ENCODE measurements at places on chromosomes 2 and 18.

- DNase-seq: no peak
Measured at GRCh38 chr2:206383669-206384068, 59.7 kb upstream of the ADAM23 start.

- DNase-seq: no peak
Measured at GRCh38 chr2:86695053-86695691, 24.9 kb upstream of the RMND5A start.

DNA sequence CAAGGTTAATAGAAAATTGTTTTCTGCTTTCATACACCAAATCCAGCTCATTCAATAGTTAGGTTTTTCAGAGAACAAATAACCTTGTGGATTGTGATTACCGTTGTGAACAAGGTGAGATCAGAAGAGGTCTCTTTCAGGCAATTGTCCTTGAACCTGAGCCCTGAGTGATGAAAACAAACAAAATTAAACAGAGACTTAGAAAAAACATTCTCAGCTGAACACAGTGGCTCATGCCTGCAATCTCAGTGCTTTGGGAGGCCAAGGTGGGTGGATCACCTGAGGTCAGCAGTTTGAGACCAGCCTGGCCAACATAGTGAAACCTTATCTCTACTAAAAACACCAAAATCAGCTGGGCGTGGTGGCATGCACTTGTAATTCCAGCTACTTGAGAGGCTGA lies 68.1 kb downstream of the HNMT start:
- no peak for DNase-seq

GRCh38 chr2:37849911-37850310 lies 75.2 kb upstream of the RMDN2 start:
- DNase-seq: no peak

GRCh38 chr2:224669449-224669848 lies 46.7 kb downstream of the CCDC195 start:
- DNase-seq: no peak

DNA sequence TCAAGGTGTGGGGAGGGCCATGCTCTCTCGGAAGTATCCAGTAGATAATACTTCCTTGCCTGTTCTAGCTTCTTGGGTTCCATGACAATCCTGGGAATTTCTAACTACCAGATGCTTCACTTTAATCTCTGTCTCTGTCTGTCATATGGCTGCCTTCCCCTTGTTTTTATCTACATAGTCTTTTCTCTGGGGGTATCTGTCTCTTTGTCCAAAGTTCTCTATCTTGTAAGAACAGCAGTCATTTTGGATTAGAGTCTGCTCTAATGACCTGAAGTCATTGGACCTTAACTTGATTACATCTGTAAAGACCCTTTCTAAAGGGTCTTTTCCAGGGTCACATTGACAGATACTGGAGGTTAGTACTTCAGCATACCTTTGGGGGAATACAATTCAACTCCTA lies 11.4 kb upstream of the EPB41L5 start:
- no peak for DNase-seq

- DNase-seq: no peak
Measured at GRCh38 chr18:62634458-62634857, 80.9 kb upstream of the PHLPP1 start.

DNA sequence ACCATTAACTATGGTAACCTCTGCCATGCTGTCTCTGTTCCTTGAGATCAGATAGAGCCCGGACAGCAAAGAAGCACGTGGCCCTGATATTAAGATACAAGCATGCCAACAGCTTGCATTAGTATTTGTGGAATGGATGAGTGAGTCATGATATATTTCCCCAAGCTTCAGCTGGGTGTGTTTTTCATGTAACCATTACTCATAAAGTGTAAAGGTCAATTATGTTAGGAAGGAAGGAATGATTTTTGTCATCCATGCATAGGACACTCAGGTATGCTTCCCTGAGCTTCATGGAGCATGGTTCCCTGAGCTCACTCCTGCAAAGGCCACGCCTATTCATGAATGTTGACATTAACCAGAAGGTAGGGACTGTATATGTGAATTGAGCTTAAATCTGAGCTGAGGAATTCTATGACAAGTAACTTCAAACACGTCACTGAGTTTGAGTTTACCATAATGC lies 74.6 kb downstream of the ARL4C start:
- no peak for DNase-seq

DNA sequence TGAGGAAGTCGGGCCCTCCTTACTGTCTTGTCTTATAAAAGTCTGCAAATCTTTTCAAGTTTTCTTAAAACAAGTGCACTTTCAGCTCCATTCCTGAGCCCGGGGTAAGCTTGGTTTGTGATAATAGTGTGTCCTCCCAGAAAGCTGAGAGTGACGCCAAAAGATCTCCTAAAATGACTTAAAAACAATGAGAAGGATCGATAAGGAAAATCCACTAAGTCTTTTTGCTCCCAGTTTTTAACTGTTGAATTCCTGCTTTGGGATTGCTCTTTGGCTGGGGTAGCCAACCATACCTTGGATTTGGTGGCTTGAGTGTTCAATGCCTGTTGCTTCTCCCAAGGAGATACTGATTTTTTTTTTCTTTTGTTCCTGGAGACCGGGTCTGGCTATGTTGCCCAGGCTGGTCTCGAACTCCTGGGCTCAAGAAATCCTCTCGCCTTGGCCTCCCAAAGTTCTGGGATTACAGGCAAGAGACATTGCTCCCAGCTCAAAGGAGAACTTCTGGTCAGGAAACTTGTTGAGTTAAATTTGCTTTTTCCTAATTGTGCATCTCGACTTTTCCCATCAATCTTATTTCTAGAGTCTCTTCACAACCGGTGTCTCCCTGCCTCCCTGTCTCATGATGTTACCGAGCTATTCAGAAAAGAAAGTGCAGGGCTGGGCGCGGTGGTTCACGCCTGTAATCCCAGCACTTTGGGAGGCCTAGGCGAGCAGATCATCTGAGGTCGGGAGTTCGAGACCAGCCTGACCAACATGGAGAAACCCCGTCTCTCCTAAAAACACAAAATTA lies 3.0 kb downstream of the TGIF1 start:
- no peak for DNase-seq

DNA sequence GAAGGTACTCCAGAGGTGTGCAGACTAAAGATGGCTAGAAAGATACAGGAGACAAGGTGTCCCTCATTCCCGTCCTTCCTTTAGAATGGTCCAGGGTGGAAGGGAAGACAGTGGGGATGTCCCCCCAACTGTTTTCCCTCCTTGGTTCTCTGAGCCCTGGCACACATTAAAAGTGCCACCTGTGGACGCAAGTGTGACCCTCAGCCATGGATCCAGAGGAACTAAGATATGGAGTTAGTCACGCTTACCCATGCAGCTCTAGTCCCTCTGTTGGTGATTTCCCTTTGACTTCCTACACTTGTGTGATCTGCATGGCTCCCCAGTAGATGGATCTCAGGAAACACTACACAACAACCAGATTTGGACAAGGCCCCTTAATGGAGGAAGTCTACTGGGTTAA lies 113.1 kb upstream of the SRD5A2 start:
- DNase-seq: no peak

DNA sequence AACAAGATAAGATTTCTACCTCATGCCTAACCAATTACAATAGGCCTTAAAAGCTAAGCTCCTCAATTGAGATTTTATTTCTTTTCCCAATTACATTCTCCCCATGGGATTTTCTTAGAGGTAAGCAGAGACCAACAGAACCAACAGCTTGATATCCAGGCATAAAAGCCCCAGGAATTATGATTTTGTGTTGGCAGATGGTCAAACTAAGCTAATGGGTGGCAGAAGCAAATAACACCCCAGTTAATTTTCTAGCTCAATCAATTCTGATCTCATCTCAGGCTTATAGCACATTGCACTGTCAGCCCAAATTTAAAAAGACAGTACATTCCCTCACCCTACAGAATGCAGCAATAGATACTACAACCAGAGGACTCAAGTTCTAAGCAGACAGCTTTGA lies 156.4 kb downstream of the NRXN1 start:
- DNase-seq: no peak

DNA sequence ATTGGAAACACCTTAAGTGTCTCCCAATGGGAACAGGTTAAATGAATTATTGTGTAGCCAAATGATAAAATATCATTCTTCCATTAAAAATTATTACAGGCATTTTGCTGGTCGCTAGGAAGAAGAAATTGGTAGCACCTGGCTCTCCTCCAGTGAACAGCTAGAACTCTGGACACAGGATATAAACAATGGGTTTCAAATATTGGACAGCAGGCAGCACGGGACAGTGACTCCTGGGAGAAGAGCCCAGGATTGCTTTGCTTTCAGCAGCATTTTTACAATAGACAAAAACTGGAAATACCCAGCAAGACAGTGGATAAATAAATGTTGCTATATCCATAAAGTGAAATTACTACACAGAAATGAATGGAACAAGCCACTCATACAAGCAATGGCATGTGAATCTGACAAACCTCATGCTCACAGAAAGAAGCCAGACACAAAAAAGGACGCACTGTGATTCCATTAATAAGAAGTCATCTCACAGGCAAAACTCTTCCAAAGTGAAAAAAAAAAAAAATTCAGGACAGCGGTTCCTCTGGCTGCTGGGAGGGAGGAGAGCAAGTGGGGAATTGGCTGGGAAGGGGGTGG lies 50.5 kb downstream of the LAMA1 start:
- no peak for DNase-seq

- no peak for DNase-seq
Measured at GRCh38 chr18:42756214-42756613, 359.3 kb downstream of the RIT2 start.

DNA sequence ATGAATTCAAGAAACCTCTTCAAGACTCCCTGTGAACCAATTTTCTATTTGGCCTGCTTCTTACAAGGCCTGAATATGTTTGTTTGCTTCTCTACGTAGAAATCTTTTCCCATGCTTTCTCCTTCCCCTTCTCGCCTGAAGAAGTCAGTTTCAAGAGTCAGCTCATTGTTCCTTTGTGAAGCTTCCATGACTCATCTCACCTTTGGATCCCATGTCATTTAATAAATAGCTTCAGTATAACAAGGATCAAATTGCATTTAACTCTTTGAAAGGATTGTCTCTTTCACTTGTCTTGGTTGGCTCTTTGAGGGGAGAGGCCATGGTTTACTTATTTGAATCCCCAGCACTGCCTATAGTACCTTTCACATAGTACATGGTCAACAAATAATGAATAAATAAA lies 28.4 kb downstream of the CPS1 start:
- no peak for DNase-seq

- DNase-seq: peak; percentile 29
Measured at GRCh38 chr2:202831242-202832220, 40.0 kb downstream of the ICA1L start.

DNA sequence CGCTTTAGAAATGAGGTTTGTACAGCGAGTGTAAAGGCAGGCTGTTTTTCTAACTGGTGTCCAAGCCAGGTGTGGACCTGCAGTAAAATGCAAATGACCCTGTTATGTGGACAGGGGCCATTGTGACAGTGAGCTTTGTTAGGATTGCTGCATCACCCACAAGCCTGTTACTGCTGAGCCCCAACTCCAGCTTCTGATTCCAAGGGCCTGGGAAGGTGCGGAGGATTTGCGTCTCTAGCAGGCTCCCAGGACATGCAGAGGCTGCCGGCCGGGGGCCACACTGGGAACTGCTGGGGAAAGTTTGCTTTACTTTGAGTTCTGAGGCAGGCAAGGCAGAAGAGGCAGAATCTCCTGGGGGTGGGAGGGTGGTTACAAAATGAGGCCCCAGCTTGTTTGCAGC lies 164.1 kb downstream of the GLI2 start:
- no peak for DNase-seq

DNA sequence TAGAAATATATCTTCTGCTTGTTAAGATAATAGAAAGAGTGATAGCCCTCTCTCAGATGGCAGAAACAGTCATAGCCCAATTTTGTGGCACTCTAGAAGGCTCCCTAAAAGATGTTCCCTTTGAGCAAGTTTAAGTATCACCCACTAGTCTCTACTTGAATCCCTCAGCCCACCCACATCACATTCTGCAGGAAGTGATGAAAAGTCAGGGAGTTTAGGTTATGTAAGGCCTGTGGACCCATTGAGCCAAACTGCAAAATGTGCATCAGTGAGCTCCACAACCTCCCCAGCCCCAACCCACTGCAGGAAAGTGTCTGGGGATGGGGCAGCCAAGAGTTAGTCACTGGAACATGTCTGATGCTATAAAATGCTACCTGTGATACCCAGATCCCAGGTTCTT lies 25.6 kb downstream of the ANKRD44 start:
- no peak for DNase-seq

DNA sequence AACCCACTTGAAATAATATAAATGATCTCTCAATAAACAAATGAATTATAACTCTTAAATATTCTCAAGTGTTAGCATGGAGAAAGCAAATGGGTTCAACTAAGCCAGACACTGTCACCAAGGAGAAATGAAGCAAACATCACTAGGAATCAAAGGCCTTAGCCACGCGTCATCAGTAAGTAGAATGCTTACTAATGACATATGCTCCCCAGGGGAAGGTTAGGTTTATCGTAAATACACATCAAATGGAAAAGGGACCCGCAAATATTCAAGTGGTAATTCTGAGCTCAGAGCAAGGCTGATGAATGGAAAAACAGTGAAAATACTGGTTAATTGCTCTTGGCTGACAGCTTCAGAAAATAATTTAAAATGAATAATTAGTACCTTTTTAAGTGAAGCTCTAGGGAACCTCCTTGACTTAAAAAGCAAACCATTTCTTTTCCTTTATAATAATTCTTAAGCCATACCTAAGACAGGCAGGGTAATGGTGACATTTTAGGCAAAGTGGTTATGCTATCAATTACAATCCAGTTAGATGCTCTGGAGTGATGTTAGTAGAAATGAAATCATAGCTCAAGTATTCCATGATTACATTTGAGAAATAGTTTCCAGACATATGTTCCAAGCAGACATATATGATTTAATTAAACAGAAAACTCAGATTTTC lies 101.5 kb downstream of the ALPK2 start:
- no peak for DNase-seq

GRCh38 chr2:189661957-189662321 lies 680 bp downstream of the ASNSD1 start:
- no peak for DNase-seq

DNA sequence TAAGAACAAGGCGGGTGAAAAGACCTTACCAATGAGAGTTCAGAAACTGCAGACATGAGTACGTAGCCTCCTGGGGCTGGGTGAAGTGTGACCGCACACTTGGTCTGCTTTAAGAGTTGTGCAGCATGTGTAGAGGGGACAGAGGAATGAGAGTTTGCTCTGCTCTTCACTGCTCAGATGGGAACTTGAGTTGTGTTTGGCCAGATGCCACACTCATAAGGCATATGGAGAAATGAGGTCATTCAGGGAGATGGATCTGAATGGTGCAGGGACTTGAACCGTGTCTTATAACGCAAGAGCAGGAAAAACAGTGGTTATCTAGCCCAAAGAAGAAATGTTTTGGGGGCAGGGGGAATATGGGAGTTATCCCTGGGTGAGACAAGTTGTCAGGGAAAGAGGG lies 273.8 kb upstream of the LYPD1 start:
- no peak for DNase-seq

DNA sequence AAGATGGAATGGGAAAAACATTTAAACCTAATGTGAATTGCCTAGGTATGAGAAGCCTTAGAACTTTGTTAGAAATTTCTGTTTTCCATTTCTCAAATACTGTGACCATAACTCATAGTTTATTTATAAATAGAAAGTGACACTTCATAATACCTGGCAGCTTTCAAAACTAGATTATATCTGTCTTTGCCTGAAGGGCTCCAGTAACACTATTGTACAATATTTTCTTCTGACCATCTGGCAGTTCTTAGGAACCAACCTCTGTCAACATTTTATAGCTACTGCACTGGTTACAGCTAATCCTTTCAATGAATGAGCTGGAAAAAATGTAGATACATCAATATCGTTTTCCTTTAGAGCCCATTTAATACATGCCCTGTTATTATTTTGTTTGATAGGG lies 237.4 kb downstream of the CAMKMT start:
- DNase-seq: no peak

- DNase-seq: no peak
Measured at GRCh38 chr18:30094556-30094955, 948.0 kb downstream of the DSC3 start.

GRCh38 chr2:68235090-68235489 lies 17.2 kb downstream of the PPP3R1 start:
- DNase-seq: no peak

All from WERI-Rb-1 (cell line).